ENCODE measurements at places on chromosomes 1 and 21.

- peaks cover 11% of the 10 kb centered on the region for H3K4me1 ChIP-seq
- no peak overlapping the region for H3K4me3 ChIP-seq
- no peak overlapping the region for H3K27ac ChIP-seq
- H3K36me3 ChIP-seq, result peaks cover 17% of the 10 kb centered on the region
- DNase-seq, result no peak
Measured at GRCh38 chr1:8481650-8482380, 163.9 kb downstream of the SLC45A1 start.

- H3K4me1 ChIP-seq, result peaks cover 12% of the 10 kb centered on the region
- H3K36me3 ChIP-seq, result no peaks in the 10 kb centered on the region
- H3K27me3 ChIP-seq, result no peaks in the 10 kb centered on the region
Measured at GRCh38 chr1:206800891-206801290, 28.6 kb upstream of the IL10 start.

GRCh38 chr1:92536980-92537884, 50.5 kb upstream of the GFI1 start:
- peaks cover 24% of the 10 kb centered on the region for H3K4me1 ChIP-seq
- DNase-seq, result no peak
- H3K36me3 ChIP-seq, result peaks cover 19% of the 10 kb centered on the region

- peak overlapping the region; percentile 82 for H3K27ac ChIP-seq
- no peak for DNase-seq
Measured at GRCh38 chr1:226738421-226738994, 574 bp downstream of the ITPKB start.

GRCh38 chr1:3105167-3105863, 36.3 kb downstream of the PRDM16 start:
- H3K4me3 ChIP-seq, result no peak overlapping the region
- no peaks in the 10 kb centered on the region for H3K36me3 ChIP-seq
- peaks cover 1% of the 10 kb centered on the region for H3K27me3 ChIP-seq
- H3K27ac ChIP-seq, result no peak overlapping the region
- no peak for DNase-seq

DNA sequence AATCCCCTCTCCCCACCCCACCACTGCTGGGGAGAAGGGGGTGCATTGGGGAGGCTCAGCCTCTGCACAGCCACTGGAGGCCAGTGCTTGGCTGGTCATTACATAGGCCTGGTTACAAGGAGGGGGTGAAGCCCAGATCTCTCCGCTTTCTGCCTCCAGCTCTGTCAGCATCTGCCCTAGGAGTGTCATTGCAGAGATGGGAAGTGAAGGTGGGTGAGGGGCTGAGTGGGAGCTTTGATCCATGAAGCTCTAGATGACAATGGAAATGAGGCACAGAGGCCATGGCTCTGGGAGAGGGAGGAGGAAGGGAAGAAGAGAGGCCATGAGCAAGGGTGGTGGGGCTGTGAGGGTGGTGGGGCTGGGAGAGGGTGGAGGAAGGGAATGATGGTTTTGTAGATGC, 411.6 kb downstream of the MATN1 start:
- H3K27me3 ChIP-seq, result peaks cover 16% of the 10 kb centered on the region
- no peak overlapping the region for H3K4me3 ChIP-seq
- peaks cover 2% of the 10 kb centered on the region for H3K4me1 ChIP-seq
- no peak for DNase-seq
- no peaks in the 10 kb centered on the region for H3K36me3 ChIP-seq
- no peak overlapping the region for H3K27ac ChIP-seq

DNA sequence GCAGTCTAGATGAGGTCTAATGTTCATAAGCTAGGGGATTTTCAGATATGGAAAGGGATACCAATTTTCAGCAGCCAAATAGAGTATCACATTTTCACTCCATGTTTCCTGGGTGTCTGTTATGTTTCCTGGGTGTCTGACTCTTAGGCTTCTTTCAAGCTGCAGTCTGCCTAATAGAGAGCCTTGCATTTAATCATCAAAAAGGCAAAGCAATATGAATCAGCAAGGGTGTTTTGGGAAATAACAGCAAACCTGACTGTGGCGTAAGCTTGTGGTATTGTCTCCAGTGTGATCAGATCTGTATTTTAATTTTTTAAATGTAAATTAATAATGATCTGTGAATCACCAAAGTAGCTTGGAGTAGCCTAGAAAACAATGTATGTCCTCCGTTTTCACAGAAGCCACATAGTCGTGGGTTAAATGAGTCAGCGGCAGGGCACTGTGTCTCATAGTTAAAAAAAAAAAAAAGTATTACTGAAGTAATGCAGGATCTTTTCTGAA, 10.4 kb downstream of the LGALS8 start:
- H3K4me3 ChIP-seq, result no peak overlapping the region
- DNase-seq, result no peak
- peaks cover 21% of the 10 kb centered on the region for H3K4me1 ChIP-seq

- H3K4me1 ChIP-seq, result no peaks in the 10 kb centered on the region
- no peak for DNase-seq
- H3K4me3 ChIP-seq, result no peak overlapping the region
- no peak overlapping the region for H3K27ac ChIP-seq
- no peaks in the 10 kb centered on the region for H3K27me3 ChIP-seq
Measured at GRCh38 chr1:198275597-198275996, 118.8 kb downstream of the NEK7 start.

DNA sequence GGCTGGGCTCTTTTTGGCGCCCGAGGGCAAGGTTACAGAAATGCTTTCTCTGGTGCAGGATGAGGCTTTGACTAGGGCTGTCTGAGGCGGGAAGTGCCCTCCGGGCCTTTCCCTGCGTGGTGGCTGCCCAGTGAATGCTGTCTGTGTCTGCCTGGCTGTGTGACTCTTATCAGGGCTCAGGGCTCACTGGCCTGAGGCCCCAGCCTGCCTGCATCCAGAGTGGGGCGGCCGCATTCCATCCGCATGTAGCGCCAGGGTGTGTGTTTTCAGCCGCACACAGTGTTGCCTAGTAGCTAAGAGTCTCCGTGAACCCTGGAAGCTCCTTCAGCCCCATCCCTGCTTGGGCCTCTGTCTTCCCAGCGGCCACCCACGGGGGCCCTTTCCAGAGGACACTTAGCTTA, 59.1 kb downstream of the FAAP20 start:
- no peak for DNase-seq
- H3K4me1 ChIP-seq, result peaks cover 18% of the 10 kb centered on the region
- peaks cover 2% of the 10 kb centered on the region for H3K36me3 ChIP-seq
- no peak overlapping the region for H3K4me3 ChIP-seq
- no peaks in the 10 kb centered on the region for H3K27me3 ChIP-seq

GRCh38 chr1:34870395-34870794, 10.8 kb upstream of the SMIM12 start:
- peaks cover 2% of the 10 kb centered on the region for H3K36me3 ChIP-seq
- H3K27me3 ChIP-seq, result peaks cover 1% of the 10 kb centered on the region
- H3K4me1 ChIP-seq, result peaks cover 3% of the 10 kb centered on the region

GRCh38 chr21:34204481-34205439, 131.4 kb downstream of the MRPS6 start:
- H3K4me1 ChIP-seq, result peaks cover 19% of the 10 kb centered on the region
- DNase-seq, result no peak
- peaks cover 10% of the 10 kb centered on the region for H3K27me3 ChIP-seq

GRCh38 chr21:32119389-32119788, 159.5 kb downstream of the MIS18A start:
- no peaks in the 10 kb centered on the region for H3K4me1 ChIP-seq
- no peak for DNase-seq
- peaks cover 5% of the 10 kb centered on the region for H3K27me3 ChIP-seq
- H3K27ac ChIP-seq, result no peak overlapping the region

DNA sequence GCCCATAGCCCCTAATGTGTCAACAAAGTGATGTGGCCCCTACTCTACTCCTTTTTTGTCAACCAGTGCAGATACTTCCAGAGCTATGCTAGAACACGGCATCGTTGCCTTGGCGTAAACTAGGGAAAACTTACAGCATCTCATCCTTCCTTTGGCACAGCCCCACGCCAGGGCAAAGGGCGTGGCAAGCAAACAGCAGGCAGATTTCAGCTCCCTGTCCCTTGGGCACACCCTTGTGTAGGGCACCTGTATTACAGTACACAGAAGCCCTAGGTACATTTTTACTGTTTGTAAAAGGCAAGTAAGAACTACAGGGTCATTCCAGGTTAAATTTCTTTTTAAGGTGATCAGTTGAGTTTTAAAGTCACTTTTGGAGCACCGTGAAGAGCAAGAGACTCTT, 29.3 kb downstream of the PRDX6 start:
- no peak for DNase-seq
- peaks cover 4% of the 10 kb centered on the region for H3K27me3 ChIP-seq
- H3K4me1 ChIP-seq, result no peaks in the 10 kb centered on the region
- H3K27ac ChIP-seq, result no peak overlapping the region
- no peaks in the 10 kb centered on the region for H3K36me3 ChIP-seq

DNA sequence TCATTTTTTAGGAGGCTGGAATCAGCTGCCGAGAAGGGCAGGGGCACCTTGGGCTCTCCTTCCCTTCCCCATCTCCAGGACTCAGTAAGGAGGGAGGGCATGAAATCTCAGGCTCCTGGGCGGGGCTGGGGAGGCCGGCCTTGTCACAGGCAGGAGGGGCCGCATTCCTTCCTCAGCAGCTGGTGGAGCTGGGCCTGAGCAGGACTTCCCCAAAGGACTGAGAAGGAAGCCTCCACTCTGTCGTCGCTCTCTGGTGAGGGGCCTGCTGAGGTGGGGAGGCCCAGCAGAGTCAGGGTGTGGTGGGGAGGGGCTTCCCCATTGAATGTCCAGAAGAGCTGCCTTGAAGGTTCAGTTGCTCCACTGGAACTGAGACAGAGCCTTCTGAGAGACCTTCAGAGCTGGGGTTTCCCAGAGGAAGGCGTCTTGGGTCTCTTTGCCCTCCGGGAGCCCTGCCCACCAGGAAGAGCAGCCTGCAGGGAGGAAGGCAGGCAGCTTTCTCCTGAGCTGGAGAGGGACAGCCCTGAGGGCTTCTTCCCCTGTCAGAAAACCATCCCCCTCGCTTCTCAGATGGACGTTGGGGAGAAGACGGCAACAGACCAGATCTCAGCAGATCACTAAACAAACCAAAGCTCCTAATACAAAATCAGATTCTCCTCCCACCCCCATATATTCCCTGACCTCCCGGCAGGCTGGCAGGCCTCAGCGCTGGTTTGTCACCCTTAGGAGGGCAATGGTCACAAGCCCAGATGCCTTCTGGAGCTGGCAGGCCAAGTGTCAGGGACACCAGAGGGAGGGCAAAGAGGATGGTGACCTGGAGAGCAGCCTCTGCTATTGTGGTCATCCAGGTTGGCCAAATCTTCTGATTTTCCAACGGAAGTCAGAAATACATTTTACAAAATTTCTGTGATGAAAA, 10.7 kb downstream of the KCNA10 start:
- H3K36me3 ChIP-seq, result no peaks in the 10 kb centered on the region
- no peaks in the 10 kb centered on the region for H3K27me3 ChIP-seq
- H3K4me3 ChIP-seq, result no peak overlapping the region
- no peak overlapping the region for H3K27ac ChIP-seq
- no peak for DNase-seq

GRCh38 chr1:234973426-234974250, 155.0 kb downstream of the TOMM20 start:
- H3K4me3 ChIP-seq, result no peak overlapping the region
- H3K36me3 ChIP-seq, result no peaks in the 10 kb centered on the region
- H3K27me3 ChIP-seq, result peaks cover 1% of the 10 kb centered on the region
- H3K27ac ChIP-seq, result no peak overlapping the region
- DNase-seq, result no peak

- no peak for DNase-seq
- H3K27ac ChIP-seq, result no peak overlapping the region
- H3K4me3 ChIP-seq, result no peak overlapping the region
- no peaks in the 10 kb centered on the region for H3K4me1 ChIP-seq
- H3K27me3 ChIP-seq, result peaks cover 4% of the 10 kb centered on the region
Measured at GRCh38 chr1:94895518-94895917, 31.4 kb downstream of the CNN3 start.

DNA sequence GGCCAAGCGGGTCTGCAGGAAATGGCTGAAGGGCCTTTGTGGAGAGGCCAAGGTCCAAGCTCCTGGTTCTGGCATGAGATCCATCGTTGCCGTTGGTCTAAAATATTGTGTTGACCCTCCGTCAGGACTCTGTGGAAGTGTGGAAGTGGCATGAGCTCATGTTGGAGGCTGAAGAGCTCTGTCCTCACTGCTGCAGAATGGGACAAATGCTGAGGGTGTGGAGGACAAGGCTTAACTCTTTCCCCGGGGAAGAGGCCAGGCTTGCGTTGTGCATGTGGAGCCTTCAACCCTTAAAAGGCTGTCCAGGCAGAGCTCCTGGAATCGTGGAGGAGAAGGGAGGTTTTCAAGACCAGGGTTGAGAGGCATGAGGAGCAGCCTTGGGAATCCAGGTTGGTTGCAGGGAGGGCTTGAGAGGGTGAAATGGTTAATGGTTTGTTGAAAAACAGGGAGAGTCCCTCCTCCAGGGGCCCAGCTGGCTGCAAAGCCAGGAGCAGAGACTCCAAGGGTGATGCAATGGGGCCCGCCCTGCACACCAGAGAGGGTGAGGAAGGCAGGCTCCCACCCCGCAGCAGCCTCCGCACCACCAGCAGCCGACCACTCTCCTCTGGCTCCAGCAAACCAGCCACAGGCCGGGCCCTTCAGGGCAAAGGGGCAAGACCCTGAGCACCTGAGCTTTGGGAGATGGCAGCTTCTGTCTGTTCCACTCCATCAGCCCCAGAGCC, 6.7 kb upstream of the AHCYL1 start:
- H3K27ac ChIP-seq, result no peak overlapping the region
- H3K27me3 ChIP-seq, result peaks cover 12% of the 10 kb centered on the region
- H3K36me3 ChIP-seq, result no peaks in the 10 kb centered on the region
- no peak overlapping the region for H3K4me3 ChIP-seq
- H3K4me1 ChIP-seq, result no peaks in the 10 kb centered on the region
- no peak for DNase-seq

DNA sequence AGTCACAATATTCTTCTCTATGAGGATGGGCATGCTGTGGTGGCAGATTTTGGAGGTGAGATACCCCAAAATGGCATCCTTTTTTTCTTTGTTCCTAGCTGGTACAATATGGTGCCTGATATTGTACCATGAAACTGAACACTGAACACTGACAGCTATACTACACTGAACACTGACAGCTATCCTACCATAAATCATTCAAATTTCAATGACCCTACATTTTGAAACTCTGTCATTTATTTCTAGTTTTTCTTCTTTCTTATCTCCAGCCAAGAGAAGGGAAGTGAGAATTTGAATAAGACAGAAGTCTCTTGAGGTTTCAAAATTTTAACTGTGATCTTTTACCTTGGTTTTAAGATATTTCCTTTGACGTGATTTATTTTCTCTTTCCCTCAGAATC, 76.3 kb downstream of the LRRC53 start:
- no peak overlapping the region for H3K27ac ChIP-seq
- H3K4me1 ChIP-seq, result peaks cover 3% of the 10 kb centered on the region
- H3K27me3 ChIP-seq, result no peaks in the 10 kb centered on the region

GRCh38 chr1:75520862-75521475, 89.9 kb downstream of the SLC44A5 start:
- peaks cover 8% of the 10 kb centered on the region for H3K27me3 ChIP-seq
- H3K4me1 ChIP-seq, result no peaks in the 10 kb centered on the region
- no peak overlapping the region for H3K27ac ChIP-seq
- no peak for DNase-seq
- H3K36me3 ChIP-seq, result no peaks in the 10 kb centered on the region
- H3K4me3 ChIP-seq, result no peak overlapping the region

DNA sequence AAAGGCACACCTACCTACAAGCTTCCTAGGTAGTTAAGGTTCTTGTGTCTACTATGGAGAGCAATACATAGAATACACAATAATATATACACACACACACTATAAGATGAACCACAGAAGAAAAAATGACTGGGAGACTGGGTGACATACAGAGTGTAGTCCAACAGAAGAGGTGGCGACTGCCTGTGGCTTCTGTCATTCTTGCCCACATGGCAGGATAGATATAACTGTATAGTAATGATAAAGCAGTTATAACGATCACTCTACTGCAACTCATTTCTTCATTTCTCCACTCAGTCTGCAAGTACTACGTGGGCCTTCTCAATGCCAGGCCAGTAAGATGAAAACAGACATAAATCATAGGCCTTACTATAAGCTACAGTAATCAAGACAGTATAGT, 113.8 kb upstream of the EDN2 start:
- DNase-seq, result no peak
- no peak overlapping the region for H3K4me3 ChIP-seq
- H3K27me3 ChIP-seq, result no peaks in the 10 kb centered on the region
- H3K36me3 ChIP-seq, result peaks cover 6% of the 10 kb centered on the region
